Inflammatory macrophage treated with lipopolysaccharide for 4 hours (primary cell): ENCODE measurements at places on chromosomes 12 and 14.

DNA sequence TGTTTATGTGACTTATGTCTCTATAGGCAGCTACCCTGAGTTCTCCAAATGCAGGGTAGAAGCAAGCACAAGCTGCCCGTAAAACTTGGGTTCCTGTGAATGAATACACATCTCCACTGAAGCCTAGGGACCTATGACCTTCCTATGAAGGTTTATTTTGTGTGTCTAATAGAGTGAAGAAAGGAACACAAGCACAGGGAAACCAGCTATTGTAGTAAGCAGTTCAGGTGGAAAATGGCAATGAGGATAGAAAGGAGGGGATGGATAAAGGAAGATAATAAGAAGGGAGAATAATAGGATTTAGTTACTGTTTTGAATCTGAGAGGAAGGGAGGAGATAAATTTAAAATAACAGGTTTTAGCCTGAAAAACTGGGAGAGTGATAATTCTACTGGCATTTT lies 2.4 kb downstream of the PFKM start:
- no peak for DNase-seq

DNA sequence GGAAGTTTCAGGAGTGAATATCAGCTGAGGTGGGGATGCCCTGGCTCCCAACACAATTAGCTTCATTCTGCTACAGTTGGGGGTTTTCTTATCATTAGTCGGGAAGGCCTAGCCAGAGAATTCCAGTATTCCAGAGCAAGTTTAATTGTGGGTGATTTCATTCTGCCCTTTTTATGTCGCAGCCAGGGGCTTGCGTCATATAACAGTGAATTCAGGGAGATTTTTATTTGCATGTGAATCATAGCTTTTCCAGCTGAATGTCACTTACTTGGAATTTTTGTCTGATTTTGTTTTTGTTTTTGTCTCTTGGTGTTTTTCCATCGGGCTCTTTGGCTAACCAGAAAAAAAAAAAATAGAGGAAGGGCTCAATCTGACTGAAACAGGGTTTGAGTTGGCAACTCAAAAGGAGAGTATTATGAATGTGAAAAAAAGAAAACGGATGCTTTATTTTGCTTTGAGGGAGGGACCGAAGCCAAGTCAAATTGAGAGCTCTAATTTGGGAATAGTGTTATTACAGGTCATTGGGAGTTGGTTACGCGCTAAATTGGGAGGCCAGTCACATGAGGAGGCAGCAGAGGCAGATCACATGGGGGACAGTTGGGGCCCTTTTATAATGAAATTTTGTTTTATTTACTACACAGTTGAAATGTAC lies 119.4 kb downstream of the SAMD4A start:
- peak; percentile 15 for DNase-seq

- no peak for DNase-seq
Measured at GRCh38 chr12:74539765-74540526, 2.3 kb downstream of the ATXN7L3B start.

GRCh38 chr14:95833429-95833828 lies 43.2 kb upstream of the TUNAR start:
- no peak for DNase-seq

- no peak for DNase-seq
Measured at GRCh38 chr14:97456958-97457357, 659.8 kb downstream of the VRK1 start.

DNA sequence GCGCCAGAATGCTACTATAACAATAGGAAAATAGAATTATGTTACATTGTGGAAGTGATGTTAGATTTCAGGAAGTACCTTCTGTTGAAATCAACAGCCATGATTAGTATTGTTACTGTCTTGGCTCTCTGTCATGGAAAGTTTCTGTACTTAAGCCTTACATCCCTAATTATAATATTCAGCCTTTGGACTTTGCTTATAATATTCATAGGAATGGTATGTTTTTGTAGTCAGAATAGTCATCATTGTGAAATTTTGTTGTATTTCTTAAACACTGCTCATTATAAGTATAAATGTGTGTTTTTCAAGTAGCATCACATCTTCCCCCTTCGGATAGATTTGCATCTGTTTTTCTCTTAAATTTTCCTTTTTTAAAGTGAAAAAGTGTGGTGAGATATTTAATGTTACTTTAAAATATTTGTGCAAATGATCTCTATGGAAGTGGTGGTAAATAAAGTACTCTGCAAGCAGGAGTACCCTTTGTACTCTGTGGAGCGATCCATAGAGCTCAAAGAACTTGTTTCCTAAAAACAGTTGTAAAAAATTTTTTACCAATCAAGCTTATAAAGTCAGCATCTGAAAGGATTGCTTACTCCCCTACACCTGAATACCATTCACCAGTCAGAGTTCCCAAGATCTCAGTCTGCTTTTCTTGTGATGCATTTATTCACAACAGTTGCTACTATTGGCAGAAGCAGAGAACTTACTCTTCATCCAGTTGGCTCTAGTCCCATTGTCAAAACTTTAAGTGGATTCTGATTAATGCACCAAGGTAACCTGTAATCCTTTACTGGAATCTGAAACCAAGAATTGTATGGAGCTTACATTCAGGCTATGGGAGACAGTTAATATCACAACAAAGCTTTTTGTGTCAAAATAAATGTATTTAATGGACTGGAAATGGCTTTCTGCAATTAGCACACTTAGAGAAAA lies 87.8 kb downstream of the RIC8B start:
- peak; percentile 29 for DNase-seq

DNA sequence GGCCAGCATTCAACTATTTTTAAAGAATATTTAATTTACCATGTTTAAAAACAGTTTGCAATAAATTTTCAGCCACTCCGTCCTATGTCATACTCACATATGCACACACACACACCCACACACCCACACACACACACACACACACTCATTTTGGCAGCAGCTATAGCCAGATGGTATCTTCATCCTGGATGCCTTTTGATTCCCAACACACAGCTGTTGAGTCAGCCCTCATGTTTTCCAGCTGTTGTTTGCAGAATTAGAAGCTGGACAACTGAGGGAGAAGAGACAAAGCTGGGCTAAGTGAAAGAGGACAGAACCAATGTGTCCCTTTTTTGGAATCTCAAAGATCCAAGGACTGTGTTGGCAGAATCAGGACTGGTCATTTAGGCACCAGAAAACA lies 80.0 kb upstream of the EGLN3 start:
- DNase-seq, result no peak

DNA sequence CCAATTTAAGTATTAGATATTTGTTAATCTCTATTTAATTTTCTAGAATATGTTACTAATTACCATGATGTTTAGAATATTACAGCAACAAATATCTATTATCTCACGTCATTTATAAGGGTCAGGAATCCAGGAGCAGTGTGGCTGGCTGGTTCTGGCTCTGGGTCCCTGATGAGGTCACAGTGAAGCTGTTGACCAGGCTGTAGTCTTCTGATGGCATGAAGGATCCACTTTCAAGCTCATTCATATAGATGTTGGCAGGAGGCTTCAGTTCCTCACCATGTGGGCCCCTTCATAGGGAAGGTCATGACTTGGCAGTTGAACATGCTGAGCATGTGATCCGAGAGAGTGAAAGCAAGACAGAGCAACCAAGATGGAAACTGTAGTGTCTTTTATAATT lies 375.6 kb downstream of the ATP23 start:
- DNase-seq, result no peak

DNA sequence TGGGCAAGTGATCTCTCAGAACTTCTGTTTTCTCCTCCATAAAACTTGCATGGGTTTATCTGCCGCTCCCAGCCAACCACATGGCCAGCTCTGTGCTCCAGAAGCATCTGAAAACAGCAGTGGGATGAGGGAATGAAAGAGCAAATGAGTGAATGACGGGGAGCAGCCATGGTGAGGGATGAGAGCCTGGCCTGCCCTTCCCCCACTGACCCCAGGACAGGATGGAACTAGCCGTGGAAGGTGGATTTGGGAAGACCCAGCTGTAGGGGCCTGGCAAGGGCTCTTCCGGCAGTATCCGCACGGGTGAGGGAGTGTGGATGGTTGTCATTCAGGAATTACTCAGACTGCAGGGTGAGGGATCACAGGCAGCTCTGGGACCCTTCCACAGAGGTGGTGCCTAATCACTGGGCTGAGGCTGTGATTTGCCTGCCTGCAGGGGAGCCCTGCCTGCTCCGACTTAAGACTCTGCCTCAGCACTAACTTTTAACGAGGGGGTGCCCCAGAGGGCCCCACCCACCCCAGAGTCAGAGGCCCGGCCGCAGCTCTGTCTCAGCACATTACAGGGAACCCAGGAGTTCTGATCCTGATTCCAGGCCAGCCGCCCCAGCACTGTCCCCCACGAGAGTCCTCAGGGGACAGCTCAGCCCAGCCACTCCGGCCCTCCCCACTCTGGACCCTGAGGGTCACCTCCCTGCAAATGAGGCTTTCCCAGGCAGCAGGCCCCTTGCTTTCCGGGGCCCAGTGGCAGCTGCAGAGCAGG lies 136.8 kb upstream of the C14orf180 start:
- DNase-seq, result no peak

DNA sequence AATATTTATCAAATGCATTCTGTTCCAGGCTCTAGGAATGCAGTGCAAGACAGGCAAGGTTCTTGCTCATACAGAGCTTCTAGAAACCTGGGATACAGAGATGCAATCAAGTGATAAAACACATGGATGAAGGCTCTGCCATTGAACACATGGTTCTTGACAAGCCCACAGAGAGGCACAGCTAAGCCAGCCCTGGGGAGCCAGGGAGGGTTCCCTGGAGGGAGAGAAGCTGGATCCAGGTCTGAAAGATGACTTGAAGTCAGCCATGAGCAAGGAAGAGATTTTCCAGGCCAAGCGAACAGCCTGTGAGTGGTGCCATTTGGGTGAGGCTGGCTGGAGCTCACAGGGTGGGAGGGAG lies 66.2 kb downstream of the IRF2BPL start:
- no peak for DNase-seq

GRCh38 chr12:14578646-14579045 lies 11.0 kb upstream of the PLBD1 start:
- no peak for DNase-seq

- DNase-seq, result no peak
Measured at GRCh38 chr14:36426113-36426512, 93.9 kb downstream of the NKX2-1 start.

GRCh38 chr12:71782017-71782416 lies 27.4 kb downstream of the RAB21 start:
- peak; percentile 43 for DNase-seq

- peak; percentile 63 for DNase-seq
Measured at GRCh38 chr12:15932971-15933370, 21.8 kb downstream of the DERA start.

- DNase-seq, result no peak
Measured at GRCh38 chr14:71029236-71029781, 122.0 kb downstream of the PCNX1 start.

GRCh38 chr12:92400006-92400405 lies 254.4 kb upstream of the BTG1 start:
- no peak for DNase-seq

- DNase-seq, result peak; percentile 31
Measured at GRCh38 chr12:9064815-9065606, 50.7 kb downstream of the A2M start.

DNA sequence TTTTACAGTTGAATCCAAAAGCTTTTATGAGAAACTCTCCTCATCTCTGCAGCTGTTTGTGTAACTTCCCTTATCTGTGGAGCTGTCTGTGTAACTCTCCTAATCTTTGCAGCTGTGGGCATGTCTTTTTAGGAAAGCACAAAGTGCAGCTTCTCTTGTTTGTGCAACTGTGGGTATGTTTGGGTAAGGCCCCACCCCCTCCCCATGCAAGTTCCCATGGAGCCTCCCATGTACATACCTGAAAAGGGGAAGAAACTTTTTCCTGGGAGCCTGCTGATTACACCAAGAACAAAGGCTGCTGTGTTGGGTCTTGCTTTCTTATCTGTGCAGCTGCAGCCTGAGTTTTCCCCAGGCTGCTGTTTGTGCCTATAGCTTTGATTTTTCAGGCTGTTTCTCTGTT lies 42.7 kb upstream of the CDKN3 start:
- DNase-seq, result peak; percentile 12

GRCh38 chr12:124445121-124445718 lies 122.2 kb downstream of the NCOR2 start:
- DNase-seq, result no peak
